ENCODE measurements at places on chromosomes 7 and 10.

- DNase-seq = no peak
Observed at GRCh38 chr7:97022491-97023306, 1.9 kb downstream of the DLX5 start.

GRCh38 chr7:23394488-23395171, 75.7 kb downstream of the IGF2BP3 start:
- DNase-seq = peak; percentile 96

DNA sequence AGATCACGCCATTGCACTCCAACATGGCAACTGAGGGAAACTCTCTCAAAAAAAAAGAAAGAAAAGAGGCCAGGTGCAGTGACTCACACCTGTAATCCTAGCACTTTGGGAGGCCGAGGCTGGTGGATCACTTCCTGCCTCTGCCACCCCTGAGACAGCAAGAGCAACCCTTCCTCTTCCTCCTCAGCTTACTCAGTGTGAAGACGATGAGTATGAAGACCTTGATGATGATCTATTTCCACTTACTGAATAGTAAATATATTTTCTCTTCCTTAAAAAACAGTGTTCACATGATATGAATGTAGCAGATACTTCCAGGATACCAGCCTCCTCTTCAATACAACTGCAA, 2.1 kb upstream of the ZKSCAN1 start:
- no peak for DNase-seq

GRCh38 chr7:121436688-121437087, 40.6 kb upstream of the FAM3C start:
- no peak for DNase-seq

GRCh38 chr10:102335184-102335583, 60.3 kb upstream of the NFKB2 start:
- no peak for DNase-seq

- no peak for DNase-seq
Observed at GRCh38 chr7:107115762-107116540, 52.9 kb upstream of the HBP1 start.

DNA sequence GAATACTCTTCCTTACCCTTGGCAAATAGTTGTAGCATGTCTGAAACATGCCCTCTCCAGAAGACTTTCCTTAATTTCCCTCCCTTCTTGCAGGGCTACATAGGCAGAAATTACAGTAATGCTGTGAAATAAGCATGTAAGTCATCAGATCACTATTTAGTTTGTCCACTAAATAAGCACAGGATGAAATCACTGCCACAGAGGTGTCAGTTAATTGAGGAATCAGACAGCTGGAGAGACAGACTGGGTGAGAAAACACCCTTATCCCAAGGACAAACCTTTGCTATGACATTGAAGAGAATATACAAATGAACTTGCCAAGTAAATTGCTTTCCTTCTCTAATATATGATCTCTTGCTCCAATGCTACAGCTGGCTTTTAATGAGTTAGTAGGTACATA, 129.3 kb downstream of the CHRM2 start:
- no peak for DNase-seq

GRCh38 chr7:151736403-151736909, 140.5 kb downstream of the PRKAG2 start:
- peak; percentile 51 for DNase-seq

DNA sequence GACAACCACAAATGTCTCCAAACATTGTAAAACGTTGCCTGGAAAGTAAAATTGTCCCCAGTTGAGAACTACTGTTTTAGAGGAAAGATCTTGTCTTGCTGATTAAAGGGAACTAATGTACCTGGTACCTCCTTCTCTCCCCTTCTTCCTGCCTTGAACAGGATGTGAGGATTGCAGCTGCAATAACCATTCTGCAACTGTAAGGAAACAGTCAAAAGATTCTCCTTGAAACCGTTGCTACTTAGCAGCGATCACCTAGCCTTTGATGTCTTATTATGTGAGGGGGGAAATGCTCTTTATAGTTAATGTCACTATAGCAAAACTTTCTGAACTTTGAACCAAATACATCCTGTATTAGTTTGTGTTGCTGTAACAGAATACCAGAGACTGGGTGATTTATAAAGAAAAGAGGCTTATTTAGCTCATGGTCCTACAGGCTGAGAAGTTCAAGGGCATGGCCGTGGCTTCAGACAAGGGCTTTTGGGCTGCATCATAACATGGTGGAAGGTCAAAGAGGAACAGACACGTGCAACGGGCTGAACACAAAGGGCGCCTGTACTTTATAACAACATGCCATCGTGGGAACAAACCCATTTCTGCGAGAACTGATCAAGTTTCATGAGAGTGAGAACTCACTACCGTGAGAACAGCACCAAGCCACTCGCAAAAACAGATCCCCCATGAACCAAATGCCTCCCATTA, 54.2 kb upstream of the PARD3 start:
- DNase-seq = no peak

DNA sequence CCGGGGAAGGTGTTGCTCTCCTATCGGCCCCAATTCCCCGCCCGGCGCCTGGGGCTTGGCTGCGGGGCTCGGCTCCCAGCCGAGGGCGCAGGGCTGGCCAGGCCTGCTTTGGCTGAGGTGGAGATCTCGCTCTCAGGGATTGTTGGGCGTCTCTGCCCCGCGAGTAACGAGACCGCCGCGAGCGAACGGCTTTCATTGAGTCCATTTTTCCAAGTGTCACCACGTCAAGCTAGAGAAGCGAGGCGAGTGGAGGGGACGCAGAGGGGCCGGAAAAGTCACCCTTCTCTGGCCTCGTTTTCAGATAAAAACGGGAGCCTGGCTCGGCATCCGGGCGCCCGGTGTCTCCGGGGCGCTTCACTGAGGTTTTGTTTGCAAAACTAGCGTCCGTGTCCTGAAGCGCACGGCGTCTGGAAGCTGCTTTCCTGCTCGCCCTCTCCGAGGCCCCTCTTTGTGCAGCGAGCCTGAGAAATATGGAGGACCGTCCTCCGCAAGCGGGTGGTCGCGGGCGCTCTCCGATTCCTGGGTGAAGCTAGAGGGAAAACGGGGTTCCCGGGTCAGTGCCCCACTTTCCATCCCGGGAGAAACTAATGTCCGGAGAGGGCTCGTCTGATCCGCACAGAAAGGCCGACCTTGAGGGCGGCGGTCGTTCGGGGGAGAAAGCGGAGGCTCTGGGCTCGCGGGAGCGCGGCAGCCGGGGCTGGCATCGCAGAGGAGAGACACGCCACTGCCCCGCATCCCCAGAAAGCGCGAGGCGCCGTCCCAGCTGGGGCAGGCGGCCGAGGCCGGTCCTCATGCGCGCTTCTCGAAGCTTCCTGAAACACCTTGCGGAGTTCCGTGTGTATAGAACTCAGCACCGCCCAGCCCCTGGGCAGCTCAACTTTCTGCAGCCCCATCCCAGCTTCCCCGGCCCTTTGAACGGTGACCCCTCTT, 3.5 kb upstream of the EN2 start:
- peak; percentile 9 for DNase-seq

GRCh38 chr7:148809856-148810255, 74.2 kb downstream of the EZH2 start:
- DNase-seq = no peak

- no peak for DNase-seq
Observed at GRCh38 chr7:85573346-85573745, 386.5 kb upstream of the SEMA3D start.

GRCh38 chr10:33145451-33146188, 187.6 kb upstream of the ITGB1 start:
- DNase-seq = no peak

GRCh38 chr7:91852263-91852741, 28.2 kb downstream of the MTERF1 start:
- peak; percentile 33 for DNase-seq

- no peak for DNase-seq
Observed at GRCh38 chr7:2490181-2490651, 14.0 kb upstream of the GRIFIN start.
